CD4-positive, alpha-beta T cell treated with Interferon gamma for 1 hour (primary cell): ENCODE measurements at places on chromosomes 7 and 10.
A peak's percentile ranks its signal among the peaks of the same experiment; 100 is the strongest.

GRCh38 chr7:8134089-8134733, 127.8 kb downstream of the ICA1 start:
- no peak for DNase-seq

DNA sequence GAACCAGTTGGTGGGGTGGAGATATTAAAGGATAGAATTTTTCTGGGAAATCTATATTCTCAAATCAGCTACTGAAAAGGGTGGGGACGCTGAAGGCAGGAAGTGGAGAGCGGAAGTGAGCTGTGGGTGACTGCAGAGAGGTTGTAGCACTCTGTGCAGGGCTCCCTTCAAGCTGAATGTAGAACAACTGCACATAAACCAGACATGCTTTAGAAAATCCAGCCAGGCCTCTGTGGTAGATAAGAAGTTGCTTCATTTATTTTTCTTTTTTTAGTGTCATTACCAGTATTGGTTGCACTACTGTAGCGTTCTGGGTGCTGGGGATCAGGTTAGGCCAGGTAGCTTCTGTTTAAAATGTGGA, 127.8 kb downstream of the CELF2 start:
- peak; percentile 74 for DNase-seq

DNA sequence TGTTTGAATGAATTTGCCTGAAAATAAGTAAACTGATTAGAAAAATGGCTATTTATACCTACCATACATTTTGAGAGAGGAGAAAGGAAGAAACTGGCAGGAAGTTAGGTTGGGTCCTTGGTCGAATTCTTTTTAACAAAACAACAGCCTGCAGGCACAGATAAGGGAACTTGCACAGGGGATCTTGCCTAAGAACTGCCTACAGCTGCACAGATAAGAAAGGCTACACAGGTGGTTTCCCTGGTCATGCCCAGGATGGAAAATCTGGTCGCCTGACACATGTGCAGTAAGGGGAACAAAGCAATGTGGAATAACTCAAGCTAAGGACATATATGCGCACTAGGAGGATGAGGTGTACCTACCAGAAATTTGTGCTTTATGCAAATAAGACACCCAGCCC, 732.1 kb upstream of the POT1 start:
- no peak for DNase-seq

DNA sequence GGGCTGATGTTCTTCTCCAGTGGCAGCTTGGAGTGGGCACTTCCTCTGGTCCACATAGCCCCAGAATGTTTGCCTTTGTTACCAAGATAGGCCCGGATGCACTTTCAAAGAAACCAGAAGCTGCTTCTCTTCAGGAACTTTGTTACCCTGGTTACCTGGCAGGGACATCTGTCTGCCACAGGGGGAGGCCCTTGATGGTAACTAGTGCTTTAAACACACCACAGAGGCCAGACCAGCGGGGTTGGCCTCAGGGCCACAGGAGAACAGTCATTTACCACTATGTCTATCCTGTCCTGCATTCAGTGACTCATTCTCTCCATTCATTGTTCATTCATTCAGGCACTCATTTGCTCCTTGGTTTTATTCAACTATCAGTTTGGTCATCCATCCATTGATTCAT, 11.9 kb upstream of the PLEKHA1 start:
- DNase-seq: no peak

- no peak for DNase-seq
These were observed at the start of gene SPACDR for GRCh38 chr7:100464210-100464660. Gene SPACDR (minus strand): TSS chr7:100464260. CDS start chr7:100464025, 235 bp downstream.
